CD4-positive, alpha-beta T cell treated with Interleukin-21 for 1 hour (primary cell): ENCODE measurements at places on chromosomes 5 and 9.

DNA sequence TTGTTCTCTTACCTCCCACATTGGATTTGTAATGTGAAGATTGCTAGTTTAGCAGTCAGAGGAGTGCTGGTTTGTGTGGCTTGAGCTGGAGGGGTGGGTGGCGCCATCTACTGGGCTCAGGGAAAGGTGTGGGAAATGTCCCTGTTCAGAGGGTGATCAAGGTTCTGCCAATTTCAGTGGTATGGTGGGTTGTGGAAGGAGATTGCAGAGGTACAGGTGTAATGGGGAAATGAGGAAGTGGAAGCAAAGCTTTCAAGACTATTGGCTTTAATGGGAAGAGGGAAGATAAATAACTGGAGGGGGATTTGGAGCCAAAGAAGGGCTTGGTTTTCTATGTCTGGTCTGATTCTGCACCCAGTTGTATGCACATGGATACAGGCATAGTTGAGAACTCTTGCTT, 76.4 kb downstream of the OSMR start:
- peak; percentile 37 for DNase-seq

DNA sequence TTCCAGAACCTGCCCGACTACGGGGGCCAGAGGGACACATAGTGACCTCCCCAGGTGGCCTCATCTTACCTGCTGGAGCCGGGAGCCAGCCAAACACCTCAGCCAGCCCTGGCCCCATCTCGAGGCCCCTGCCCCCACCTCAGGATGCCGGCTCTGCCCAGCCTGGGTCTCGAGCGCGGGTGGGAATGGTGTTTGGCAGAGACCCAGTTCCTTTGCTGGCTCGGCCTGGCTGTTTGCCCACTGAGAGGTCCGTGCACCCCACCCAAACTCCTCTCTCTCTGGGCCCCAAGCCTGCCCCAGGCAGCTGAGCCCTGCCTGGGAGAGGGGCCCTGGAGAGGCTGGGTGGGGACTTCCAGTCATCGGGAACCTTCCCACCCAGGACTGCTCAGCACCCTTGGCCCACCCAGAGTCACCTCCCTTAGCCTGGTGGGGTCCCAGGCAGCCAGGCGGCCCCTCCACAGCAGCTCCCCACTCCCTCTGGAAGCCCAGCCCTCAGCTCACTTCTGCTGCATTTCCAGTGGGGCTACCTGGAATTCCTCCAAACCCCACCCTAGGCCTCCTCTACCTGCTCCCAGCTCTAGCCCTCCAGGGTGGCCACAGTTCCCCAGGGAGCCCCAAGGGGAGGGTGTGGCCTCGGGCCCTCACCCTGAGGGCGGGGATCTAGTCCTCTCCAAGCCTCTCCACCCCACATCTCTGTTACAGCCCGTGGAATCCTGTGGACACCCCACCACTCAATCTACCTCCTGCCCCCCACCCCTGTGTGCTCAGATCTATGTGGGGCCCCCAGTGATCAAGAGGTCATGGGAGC, 42.4 kb upstream of the UBAC1 start:
- DNase-seq: no peak

DNA sequence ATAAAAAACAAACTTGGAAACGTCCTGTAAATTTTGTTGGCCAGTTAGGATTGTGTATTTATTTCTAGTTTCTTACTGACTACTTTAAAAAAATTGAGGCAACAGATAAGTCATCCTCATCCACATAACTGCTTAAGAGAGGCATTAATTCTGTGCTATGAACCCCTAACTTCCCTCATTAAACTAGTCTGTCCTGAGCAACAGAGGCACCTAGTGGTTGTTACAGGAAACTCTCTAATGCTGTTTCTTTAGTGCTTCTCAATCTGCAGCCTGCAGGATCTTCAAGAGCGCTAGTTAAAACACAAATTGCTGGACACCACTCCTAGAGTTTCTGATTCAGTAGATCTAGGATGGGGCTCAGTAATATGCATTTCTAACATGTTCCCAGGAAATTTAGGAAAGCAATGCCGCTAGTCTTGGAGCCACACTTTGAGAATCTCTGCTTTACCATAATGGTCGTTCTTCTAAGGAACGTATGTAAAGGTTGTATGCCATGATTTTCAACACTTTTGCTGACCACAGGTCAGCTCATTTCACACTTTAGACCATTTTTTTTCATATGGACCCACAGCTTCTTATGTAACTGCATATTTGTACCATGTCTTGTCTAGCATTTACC, 410.1 kb upstream of the SMARCA2 start:
- no peak for DNase-seq

DNA sequence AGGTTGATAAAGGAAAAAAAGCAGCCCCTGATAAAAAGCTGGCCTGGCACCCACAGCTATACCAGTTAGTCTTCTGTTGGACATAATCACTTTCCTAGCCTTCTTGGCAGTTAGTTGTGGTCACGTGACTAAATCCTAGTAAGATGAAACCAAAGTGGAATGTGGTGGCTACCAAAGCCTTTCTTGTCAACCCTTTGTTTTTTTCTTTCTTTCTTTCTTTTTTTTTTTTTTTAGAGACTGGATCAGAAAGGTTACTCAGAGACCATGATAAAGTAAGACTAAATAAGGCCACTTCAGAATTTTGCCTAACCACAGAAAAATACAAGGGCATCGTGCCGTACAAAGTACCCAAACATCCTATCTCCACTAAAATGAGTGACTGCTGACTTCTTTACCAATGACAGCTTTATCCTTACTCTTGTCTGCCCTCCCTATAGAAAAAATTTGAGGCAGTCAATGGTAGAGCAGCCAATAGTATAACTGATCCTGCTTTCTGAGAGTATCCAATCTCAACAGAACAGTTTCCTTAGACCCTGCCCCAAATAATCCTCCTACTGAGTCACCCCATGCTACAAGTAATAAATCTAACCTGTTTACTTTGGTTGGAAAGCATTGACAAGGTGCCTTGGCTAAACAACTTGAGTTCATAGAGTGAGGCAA, 14.2 kb upstream of the KIF27 start:
- no peak for DNase-seq

GRCh38 chr5:138775034-138775433, 21.8 kb downstream of the CTNNA1 start:
- DNase-seq: no peak

DNA sequence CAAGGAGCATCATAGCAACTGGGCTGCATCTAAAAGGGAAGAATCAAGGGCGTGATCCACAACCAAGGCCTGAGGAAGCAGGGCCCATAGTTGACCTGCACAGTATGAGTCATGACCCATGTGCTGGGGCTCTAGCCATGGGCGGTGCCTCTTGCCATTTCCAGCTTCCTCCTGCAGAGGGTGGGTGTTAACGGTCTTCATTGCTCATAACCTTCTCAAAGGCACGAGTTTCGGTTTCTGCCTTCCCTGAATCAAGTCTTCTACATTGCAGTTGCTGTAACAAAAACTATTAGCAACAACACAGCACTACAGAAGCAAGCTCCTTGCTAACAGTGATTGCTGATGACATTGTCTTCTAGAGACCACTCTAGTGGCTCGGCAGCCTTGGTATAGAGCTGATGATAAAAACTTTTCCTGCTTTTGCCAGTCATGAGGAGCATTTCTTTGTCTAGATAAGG, 66.9 kb downstream of the CTSL start:
- DNase-seq: peak; percentile 58

GRCh38 chr5:35313291-35313690, 83.0 kb upstream of the PRLR start:
- no peak for DNase-seq

- peak; percentile 50 for DNase-seq
Observed at GRCh38 chr5:108382784-108383330, 959 bp upstream of the FBXL17 start.

DNA sequence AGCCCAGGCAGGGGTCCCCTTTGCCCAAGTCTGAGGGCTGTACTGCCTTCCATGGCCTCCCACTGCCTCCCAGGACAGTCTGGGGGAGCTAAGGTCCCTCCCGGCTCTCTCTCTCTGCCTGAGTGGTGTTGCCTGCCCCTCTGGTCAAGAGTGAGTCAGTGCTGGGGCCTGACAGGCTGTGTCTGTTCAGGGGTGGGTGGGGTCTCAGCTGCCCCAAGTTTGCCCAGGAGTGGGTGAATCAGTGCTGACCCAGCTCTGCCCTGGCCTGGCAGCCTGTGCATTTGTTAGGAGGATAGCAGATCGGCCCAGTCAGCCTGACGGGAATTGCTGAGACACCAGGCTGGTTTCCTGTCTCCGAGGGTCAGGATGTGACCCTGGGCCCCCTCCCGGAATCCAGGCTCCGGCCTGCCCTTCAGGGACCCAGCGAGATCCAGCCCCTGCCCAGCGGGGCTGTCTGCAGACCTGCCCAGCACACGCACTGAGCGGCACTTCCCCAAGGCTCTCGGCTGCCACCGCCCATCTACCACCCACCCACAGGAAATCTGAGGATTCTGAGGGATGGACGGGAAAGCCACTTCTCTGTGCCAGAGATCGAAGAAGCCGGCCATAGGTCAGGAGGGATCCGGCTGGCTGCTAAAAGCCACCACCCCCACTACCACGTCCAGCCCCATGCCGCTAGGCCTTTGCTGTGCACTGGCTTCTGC, 15.9 kb downstream of the ENG start:
- DNase-seq: no peak

GRCh38 chr5:33049298-33049697, 338.2 kb downstream of the NPR3 start:
- no peak for DNase-seq

DNA sequence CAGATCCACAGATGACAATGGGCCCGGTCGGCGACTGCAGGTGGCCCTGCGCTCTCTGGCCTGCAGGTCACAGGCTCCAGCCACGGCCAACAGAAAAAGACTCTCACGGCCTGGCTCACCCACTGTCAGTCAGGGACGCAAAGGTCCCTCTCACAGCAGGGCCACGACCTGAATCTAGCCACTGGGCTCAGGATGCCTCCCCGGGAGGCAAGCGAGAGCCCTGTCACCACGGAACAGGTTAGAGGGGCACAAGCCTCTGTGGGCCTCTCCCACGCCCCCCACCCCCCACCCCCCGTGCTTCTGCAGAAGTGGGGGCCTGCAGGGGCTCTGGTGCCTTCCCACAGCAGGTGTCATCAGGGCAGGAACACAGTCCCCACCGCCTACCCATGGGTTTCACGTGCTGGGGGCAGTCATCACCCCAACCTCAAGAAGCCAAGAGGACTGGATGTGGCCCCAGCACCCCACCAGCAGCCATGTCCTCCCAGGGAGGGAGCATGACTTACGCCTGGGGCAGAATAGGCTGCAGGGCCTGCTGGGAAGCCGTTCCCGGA, 17.3 kb upstream of the EGFL7 start:
- no peak for DNase-seq

GRCh38 chr5:100188778-100189177, 346.4 kb upstream of the FAM174A start:
- no peak for DNase-seq

GRCh38 chr5:79736528-79737514, 47.2 kb downstream of the CMYA5 start:
- peak; percentile 21 for DNase-seq

DNA sequence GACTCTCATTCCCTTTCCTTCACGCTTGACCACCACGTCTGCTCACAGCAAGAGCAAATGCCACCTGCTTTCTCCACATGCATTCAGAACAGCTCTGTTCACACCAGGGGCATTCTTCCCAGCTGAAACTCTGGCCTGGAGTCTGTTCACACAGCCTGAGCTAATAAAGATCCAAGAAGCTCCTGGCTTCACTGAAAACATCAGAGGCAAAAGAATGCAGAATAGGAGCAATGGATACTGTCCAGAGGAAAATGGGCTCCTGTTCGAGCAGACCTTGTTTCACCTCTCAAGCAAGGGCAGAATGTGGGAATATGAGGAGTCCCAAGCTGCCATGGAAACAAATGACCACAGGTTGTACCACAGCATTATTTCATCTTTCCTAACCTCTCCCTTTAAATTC, 402.7 kb upstream of the TNC start:
- no peak for DNase-seq

GRCh38 chr5:147565524-147565923, 55.7 kb upstream of the DPYSL3 start:
- DNase-seq: no peak
